ENCODE measurements at places on chromosomes 13 and 19.

GRCh38 chr19:29003641-29004409 lies 209.1 kb downstream of the UQCRFS1 start:
- no peak for DNase-seq

DNA sequence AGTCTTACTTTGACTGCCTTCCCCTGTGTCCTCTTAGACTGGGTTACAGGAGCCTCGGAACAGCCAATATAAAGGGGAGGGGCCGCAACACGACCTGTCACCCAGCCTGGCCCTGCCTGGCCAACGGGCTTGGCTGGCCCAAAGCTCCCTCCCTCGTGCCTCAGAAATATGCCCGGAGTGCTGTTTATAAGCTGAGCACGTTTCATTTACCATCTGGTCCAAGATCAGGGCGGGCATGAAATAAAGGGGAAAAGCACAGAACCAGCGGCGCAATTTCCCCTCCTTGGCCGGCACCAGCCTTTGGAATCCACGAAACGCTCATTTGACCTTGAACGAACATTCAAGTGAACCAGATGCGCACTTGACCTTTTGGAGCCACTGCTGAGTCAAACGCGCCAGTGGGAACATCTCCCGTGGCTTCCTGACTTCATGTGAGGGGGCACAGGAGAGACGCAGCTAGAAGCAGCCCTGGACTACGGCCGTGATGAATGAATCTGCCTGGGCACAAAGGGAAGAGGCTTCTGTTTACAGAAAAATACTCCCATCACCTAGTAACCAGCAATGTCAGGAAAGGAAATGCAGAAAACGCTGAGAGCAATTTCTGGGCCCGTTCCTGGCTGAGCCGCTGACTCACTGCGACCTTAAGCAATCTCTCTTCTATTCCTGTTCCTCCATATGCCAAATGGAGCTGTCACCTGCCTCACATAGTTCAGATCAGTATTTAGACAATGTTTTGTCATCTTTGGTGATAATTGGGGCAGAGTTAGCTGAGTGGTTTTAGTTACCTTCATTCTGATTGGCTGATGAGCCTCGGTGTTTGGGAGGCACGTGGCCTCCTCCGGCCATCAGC lies 53.3 kb downstream of the RFX2 start:
- DNase-seq: no peak

- no peak for DNase-seq
Observed at GRCh38 chr13:107216046-107216755, 648.3 kb upstream of the ARGLU1 start.

DNA sequence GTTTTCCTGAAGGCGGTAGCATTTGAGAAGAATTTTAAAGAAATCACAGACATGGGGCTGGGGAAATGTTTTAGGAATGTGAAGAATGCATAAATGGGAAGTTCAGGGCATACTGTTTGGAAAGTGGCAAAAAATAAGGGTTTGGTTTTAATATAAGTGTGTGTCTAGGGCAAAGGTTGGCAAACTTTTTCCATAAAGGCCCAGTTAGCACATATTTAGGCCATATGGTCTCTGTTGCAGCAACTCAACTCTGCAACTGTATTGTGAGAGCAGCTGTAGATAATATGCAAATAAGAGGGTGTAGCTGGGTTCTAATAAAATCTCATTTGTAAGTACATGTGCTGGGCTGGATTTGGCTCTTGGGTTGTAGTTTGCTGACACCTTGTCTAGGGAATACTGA lies 521.9 kb downstream of the DIAPH3 start:
- DNase-seq: no peak

GRCh38 chr19:44712864-44713515 lies 14.0 kb downstream of the CEACAM16 start:
- DNase-seq: no peak

DNA sequence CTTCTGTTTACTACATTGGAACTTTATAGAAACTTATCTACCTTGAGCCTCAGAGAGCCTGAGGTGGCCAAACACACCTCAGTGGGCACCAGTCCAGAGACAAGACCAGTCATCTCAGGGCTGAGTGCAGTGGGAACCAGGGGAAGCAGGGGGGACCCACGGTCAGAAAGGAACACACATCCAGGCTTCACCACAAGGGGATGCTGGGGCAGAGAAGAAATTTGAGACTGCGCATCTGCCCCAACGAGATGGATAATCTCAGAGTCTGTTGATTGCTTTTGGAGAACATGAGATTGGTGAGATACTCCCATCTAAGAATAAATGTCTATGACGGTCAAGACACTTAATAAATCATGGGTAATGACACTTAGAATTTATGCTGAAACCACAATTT lies 98.7 kb downstream of the DOCK9 start:
- DNase-seq: no peak

DNA sequence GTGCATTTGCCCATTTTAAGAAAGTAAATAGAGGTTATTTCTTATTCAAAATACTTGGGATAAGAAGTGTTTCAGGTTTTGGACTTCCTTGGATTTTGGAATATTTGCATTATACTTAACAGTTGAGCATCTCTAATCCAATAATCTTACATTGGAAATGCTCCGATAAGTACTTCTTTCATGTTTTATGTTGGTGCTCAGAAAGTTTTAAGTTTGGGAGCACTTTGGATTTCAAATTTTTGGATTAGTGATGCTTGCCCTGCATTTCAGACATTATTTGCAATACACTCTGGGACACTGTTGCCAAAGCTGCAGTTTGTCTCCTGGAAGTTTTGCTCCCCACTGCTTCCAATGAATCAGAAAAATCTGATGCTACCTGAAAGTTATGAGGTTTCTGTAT lies 691.9 kb upstream of the SLITRK6 start:
- DNase-seq: no peak

Measured in GM13976 (cell line).